Heart right ventricle (tissue), 16 donors: ENCODE measurements at places on chromosomes 2 and 18. TPM values are rescaled to one million over a fixed set of nuclear protein-coding genes. Genes with fewer than 3 reads are reported as not detected.

DNA sequence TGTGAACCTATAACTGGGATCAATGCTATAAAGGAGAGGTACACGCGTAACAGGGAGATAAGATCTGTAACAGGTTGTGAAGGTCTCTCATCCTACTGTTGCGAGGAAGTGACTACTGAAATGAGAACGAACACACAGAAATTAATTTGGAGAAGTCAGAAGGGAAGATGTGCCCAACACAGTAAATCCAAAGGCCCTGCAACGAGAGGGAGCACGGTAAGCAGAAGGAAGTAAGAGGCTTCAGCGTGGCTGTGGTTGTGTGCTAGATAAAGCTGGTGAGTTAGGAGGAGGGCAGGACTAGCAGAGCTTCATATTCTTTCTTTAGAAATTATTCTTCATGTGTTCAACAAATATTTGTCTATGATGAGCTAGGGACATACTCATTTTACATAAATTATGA lies 2.5 kb upstream of the ATG16L1 start:
- DNase-seq, result no peak

DNA sequence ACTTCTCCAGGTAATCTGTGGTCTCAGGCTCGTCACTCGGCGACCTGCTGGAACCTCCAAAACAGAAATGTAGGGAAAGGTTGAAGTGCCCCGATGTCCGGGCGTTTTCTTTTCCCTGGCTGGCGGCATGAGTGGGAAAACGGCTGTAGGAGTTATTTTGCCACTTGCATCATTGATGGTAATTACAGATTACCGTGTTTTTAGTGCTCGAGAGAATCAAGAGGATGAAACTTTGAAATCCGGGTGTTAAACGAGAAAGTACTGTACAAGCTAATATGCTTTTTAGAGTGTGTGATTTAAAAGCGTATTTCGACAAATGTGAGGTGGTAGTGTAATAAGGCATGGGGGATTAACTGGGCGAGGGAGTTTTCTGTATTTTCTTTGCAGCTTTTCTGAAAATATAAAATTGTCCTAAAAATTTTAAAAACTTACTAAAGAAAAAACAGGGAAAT lies 819 bp downstream of the GRHL1 start:
- DNase-seq, result no peak

UGT1A10 gene
- polyA plus RNA-seq, result not detected

DNA sequence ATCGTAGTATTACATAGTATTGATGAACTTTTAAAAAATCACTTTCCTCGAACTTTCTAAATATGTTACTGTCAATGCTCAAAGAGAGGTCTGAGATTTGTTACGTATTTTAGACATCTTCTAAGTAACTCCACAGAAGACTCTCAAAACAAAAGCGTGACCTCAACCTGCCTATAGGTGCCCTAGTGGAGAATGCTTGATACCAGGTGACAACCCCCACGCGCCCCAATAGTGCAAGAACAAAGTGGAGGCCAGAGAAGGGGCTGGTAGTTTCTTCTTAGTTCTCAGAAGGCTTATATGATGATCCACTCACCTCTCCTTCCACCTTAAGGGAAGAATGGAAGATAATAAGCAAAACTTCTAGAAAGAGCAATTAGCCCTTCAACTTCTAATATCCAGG lies 102.6 kb downstream of the ANKRD44 start:
- DNase-seq, result no peak

PSD4 gene
- polyA plus RNA-seq, result 1.0 TPM
